ENCODE measurements at places on chromosomes 2 and 18.

DNA sequence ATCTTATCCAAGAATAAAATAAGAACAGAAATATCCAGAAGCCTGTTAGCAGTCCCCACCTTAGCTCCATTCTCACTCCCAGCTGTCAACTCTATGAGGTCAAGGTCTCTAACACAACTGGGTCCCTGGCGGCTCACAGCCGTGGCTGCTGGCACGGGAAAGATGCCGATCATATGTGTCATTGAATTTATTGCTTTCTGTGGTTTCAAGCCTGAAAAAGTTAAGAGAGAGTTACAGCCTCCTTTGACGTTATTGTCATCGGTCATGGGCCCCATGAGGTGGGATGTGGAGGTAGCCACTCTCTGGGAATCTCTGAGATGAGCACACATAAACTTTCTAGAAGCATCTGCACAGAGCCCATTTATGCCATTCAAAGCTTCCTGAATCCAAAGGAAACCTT, 28.7 kb upstream of the CABLES1 start:
- DNase-seq: no peak

DNA sequence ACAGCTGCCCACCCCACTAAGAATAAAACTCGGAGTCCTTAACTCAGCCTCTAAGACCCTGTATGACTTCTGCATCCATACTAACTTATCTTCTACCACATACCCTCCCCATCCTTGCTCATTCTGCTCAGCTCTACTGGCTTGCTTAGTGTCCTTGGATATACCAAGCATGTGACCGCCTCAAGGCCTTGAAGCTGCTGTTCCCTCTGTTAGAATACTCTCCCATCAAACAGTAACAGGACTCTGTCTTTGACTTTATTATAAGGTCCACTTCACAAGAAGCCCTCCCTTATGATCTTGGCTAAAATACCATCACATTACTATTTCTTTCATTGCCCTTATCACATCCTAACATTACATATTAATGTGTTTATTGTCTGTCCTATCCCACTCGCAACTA, 117.3 kb downstream of the DYM start:
- DNase-seq: no peak

GRCh38 chr2:205524656-205525055, 157.6 kb upstream of the NRP2 start:
- no peak for DNase-seq

- no peak for DNase-seq
Measured at GRCh38 chr2:68837164-68837860, 33.9 kb downstream of the BMP10 start.

DNA sequence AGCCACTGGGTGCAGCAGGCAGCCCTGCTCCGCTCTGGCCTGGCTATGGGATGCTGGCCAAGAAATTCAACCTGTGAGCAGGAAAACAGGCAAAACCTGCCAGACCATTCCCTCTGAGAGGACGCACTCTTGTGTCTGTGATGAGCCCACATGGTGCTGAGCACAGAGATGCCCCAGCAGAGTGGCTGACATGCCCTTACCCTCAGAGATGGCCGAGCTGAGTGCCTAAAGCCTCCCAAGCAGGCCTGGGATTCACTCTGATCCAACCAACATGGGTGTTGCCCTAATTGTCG, 34.3 kb upstream of the TAF1B start:
- no peak for DNase-seq

DNA sequence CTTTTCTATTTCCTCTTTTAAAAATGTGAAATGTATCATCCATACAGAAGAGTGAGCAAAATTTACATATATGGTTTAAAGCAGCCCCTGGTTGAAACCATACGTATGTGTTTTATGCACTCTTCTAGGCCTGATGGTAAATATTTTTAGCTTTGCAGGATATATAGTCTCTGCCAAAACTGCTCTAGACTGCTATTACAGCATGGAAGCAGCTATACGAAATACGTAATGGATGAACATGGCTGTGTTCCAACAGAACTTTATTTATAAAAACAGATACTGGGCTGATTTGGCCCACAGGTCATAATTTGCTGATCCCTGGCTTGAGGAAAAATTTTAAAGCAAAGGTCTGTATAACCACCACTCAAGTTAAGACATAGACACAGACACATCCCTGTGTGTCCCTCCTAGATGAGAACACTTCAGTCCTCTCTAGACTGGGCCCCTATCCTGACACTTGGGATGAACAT, 42.5 kb upstream of the ATP8B1 start:
- no peak for DNase-seq

DNA sequence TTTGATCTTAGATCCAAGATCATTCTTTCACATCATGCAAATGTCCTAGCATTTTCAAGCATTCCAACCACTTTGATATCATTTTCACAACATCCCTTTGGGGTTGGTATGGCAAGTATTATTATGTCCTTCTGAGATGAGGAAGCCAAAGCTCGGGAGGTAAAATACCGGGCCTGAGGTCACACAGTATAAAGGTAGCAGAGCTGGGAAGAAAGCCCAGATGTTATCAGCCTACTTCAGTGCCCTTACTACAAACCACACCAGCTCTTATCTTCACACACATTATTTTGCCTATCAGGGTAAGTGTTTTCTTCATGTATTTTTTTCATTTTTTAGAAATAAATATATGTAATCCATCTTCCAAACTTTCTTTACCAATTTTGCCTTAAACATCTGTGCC, 4.2 kb upstream of the B4GALT6 start:
- DNase-seq: no peak

DNA sequence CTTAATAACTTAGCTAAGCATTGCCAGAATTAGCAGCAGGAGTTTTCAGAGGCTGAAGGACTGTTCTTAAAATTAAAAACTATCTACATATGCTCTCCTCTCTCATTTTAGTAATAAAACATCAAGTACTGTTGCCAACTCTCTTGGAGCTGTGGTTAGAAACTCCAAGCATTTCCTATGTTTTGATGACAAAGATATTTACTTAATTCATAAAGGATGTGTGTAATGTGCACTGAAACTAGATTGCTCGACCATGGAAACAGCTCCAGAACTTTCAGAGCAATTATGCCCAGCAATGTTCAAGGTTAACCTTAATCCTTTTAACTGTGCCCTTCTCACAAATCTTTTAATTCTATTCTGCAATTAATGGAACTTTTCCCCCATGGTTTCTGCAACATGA, 8.4 kb downstream of the GRP start:
- DNase-seq: no peak

DNA sequence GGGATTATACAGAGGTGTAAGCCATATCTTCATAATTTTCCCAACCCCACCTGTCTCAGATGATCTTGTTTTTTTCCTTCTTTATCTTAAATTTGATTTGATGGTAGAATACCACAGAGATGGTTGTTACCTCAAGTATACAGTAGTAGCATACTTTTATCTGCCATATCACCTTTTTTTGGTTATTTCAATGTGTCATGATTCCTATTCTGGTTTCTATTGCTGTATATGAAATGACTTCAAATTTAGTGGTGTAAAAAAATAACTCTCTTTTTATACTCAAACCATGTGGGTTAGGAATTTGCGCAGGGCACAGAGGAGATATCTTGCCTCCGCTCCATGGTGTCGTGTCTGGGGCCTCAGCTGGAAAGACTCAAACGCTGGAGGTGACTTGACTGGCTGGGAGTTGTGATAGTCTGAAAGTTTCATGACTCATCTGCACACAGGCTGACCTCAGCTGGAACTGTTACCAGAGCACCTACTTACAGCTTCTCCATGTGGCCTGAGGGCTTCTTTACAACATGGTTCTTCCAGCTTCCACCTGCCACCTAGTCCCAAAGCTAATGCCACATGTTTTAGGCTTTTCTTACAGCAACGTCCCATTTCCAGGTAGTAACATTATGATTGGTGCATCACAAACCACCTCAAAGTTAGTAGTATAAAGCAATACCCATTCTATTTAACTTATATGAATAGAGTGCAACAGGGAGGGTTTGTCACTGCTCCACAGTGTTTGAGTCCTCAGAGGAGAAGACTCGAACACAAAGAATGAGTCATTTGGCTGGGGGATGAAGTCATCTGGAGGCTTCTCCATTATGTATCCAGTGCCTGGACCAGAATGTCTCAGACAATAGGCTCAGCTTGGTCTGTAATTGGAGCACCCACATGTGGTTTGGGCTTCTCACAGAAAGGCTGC, 82.3 kb upstream of the XPO1 start:
- no peak for DNase-seq

DNA sequence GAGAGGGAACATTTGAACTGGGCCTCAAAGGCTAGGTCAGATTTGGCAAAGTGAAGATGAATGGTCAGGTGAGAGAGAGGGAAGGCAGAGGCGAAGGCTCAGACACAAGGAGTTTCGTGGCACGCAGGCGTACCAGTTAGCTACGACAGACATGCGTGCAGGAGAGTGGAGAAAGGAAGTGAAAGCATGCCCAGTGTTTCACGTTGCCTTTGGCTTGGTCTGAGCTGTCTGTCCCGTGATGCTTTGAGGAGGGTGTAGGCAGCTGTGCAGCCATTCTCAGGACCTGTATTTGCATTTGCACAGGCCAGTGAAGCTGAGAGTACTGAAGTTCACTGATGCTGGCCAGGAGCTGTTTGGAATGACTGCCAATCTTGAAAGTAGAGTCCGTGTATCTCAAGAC, 69.5 kb downstream of the HNRNPLL start:
- DNase-seq: peak; percentile 10

GRCh38 chr2:85413592-85414420, 3.6 kb upstream of the CAPG start:
- DNase-seq: no peak

- no peak for DNase-seq
Measured at GRCh38 chr2:103860016-103860415, 993.9 kb upstream of the POU3F3 start.

DNA sequence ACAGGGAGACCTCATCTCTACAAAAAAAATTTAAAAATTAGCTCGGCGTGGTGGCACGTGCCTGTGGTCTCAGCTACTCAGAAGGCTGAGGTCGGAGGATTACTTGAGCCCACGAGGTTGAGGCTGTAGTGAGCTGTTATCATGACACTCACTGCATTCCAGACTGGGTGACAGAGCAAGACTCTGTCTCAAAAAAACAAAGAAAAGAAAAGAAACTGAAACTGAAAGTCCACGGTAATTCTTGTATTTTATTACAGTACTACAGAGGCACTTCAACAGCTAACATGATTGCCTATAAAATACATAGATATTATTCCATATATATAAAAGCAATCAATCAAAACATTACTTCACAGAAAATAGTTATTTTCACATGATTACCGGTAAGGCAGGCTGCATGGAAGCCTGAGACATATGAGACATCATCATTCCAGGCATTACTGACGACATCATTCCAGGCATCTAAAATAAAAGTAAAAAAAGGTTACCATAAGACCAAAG, 23.1 kb downstream of the PRPF40A start:
- no peak for DNase-seq

DNA sequence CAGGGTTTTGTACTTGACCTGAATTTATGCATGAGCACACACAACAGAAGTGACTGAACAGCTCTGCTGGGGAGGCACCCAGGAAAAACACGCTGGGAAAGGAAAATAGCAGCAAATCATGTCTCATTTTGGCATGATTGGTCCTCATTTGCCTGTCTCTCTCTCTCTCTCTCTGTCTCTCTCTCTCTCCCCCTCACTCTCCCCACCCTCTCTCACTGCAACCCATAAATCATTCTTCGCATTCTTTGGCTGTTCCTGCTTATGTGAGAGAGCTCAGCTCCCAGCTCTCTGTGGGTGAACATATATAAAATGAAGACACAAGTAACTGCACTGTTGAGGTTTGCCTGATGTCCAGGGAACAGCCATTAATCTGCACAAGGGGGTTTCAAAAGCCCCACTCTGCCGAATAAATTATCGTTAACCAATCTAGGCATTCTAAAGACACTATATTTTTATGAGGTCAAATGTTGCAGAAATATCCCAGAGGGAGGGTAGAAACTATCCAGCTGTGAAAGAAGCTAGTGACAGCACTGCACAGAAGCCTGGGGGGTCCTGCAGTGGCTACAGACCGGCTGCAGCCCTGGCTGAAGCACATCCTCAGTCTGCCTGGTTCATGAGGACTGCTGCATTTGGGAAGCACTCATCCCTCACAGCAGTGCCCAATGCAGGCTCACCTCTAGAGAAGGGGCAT, 260.3 kb downstream of the AFF3 start:
- peak; percentile 40 for DNase-seq

DNA sequence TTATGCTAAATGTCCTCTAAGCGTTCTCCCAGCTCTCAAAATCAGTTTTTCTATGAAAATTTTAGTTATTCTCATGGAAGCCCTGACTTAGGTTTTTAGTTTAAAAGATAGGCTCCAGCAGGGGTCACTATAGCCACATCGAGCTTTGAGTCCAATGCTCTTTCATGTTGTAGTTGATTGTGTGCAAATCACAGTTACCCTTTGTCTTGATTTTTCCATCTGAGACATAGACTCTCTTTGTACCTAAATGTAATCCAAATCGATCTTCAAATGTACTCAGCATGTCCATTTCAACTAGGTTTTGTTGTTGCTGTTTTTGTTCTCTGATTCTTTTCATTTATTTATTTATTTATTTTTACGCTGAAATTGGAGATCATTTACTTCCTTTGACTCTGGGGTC, 26.4 kb upstream of the MSTN start:
- DNase-seq: peak; percentile 45

DNA sequence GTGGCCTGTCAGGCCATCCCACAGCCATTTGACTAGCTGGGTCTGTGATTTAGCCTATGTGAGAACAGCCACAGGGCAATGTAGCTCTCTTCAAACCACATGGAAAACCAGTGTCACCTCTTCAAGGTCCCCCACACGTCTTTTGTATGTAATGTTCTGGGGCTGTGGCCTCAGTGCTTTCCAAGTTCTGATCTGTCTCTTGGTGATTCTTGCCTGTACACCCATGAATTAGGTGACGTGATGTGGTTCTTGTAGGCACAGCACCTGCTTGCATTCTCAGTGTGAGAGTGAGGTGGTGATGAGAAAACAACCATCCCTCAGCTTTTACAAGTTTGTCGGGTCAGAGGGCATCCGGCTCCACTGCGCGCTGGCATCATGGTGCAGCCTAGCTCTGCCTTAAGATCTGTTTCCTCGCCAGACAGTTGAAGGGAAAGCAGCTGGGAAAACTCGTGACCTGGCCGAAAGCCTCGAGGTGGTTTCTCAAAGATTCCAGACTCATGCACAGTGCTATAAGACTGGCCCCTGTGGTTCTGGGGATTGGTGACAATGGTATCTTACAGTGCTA, 125.8 kb downstream of the TANC1 start:
- DNase-seq: no peak

GRCh38 chr18:59927246-59927825, 27.5 kb downstream of the PMAIP1 start:
- no peak for DNase-seq

- DNase-seq: no peak
Measured at GRCh38 chr2:217953011-217953481, 49.7 kb downstream of the TNS1 start.

- DNase-seq: no peak
Measured at GRCh38 chr18:32371384-32371783, 99.3 kb downstream of the GAREM1 start.

- DNase-seq: no peak
Measured at GRCh38 chr2:73651591-73652230, 9.5 kb upstream of the NAT8 start.

- no peak for DNase-seq
Measured at GRCh38 chr2:17867133-17867532, 11.3 kb upstream of the KCNS3 start.

GRCh38 chr2:19753818-19754217, 148.0 kb downstream of the TTC32 start:
- no peak for DNase-seq

GRCh38 chr2:39304729-39305128, 61.0 kb upstream of the CDKL4 start:
- DNase-seq: no peak

All from hypothalamus (tissue), 51 donors.